Aorta (tissue), 5 donors: ENCODE measurements at places on chromosomes 2 and 18. TPM values are rescaled to one million over a fixed set of nuclear protein-coding genes. Genes with fewer than 3 reads are reported as not detected.

GRCh38 chr2:40105593-40105992 lies 326.5 kb upstream of the THUMPD2 start:
- no peak for DNase-seq

DNA sequence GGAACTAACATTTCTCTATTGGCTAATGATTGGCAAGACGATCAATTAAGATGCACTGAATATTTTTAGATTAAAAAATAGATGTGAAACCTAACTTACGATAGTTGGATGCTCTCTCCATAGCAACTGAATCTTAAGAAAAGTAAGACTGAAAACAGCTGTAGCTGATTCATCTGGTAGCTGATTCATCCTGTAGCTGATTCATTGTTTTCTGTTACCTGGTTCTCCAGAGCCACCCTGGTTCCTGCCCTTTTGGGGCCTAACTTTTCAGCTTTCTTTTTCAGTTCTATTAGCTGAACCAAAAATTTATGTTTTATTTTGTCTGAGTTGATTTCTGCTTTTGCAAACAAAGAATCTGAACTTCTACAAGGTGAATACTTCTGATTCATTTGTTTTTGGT lies 22.7 kb upstream of the SPR start:
- DNase-seq: no peak

DNA sequence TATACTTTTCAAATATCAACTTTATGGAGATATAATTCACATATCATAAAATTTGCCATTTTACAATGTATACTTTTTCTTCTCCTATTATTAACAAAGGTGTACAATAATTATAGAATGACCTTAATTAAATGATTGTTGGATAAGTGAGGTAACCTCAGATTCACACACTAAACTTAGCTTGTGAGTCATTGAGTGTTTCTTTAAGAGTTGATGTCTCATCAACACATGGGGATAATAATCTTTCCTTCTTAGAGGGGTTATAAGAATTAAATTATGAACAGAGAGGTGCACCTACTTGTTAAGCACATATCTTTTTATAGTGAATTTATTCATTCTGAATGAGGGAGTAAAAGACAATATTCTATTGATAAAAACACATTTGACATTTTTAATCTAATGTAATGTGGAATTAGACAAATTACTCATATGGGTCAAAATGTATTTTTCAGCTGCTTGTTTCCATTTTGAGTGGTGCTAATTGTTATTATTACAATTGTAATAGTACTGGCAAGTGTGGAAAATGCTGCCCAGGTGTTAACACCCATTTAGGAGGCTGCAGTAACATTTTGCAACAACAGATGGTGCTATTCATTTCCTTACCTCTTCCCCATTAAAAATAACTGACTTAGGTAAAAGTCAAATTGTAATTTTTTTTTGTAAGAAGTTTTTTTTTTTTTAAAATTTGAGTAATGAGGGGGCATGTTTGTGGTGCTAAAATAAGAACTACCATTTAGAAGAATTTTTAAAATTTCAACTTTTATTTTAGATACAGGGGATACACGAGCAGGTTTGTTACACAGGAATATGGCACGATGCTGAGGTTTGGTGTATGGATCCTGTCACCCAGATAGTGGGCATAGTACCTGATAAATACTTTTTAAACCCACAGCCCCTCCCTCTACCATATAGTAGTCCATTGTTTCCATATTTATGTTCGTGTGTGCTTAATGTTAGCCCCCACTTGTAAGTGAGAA lies 32.1 kb upstream of the DYNAP start:
- no peak for DNase-seq

- DNase-seq: no peak
Observed at GRCh38 chr2:43389581-43390466, 163.4 kb upstream of the ZFP36L2 start.

GRCh38 chr2:30225131-30225762 lies 6.1 kb upstream of the LBH start:
- no peak for DNase-seq

DNA sequence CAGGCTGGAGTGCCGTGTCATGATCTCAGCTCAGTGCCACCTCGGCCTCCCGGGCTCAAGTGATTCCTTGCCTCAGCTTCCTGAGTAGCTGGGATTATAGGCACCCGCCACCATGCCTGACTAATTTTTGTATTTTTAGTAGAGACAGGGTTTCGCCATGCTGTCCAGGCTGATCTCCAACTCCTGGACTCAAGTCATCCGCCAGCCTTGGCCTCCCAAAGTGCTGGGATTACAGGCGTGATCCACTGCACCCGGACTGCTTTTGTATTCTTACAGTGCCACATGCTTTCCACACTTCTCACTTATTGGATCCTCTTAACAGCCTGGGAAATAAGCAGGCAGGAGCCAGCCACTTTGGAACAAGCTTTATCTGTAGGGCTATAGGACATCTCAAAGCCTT lies 25.3 kb upstream of the BCL2L11 start:
- DNase-seq: no peak

DNA sequence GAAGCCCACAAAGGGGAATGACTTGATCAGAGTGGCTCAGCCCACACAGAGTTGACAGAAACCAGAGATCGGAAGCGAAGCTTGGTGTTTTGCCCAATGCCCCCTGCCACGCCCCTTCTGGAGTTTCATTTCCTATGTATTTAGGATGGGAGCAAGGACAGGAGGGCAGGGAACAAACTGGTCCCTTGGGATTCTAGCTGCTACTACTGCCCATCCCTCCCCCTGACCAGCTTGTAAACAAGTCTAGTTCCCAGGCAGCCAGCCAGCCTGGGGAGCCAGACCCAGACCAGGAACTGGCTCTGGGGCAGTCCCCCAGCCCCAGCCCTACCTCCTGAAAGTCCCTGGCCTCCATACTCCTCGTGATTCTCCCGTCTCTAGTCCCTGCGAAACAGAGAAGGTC lies 8.3 kb downstream of the WNT6 start:
- DNase-seq: no peak

DNA sequence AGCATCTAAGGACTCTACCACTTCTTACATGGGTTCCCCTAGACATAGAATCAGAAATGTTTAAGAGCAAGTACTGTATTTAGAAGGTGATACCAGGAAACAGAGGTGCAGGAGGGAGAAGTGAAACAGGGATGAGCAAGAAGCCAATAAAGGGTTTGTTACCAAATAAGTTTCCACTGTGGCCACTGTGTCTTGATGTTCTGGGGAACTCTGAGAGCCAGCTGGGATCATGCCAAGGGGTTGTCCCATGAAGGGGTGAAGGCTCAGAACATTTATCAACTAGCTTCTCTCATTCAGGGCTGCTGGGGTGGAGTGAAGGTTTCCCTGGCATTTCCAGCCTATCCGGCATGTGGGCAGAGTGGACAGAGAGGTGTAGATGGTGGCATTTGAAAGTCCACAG lies 147.1 kb upstream of the SH3BP4 start:
- DNase-seq: no peak

DNA sequence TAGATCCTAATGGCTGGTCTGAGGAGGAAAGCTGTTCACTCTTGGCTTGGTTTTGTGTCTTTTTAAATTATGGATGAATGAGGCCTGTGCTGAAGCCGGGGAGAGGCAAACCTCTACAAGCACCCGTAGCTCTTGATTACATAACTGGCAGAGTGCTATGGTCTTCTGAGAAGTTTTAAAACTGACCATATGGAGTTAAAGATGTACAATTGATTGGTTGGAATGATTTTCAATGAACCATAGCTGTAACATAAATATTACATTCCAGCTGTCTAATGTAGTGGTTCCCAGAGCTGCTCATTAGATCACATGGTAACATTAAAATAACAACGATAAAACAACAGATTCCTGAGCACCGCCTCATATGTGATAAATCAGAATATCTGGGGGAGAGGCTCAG lies 71.1 kb upstream of the MAP4K3 start:
- DNase-seq: no peak

DNA sequence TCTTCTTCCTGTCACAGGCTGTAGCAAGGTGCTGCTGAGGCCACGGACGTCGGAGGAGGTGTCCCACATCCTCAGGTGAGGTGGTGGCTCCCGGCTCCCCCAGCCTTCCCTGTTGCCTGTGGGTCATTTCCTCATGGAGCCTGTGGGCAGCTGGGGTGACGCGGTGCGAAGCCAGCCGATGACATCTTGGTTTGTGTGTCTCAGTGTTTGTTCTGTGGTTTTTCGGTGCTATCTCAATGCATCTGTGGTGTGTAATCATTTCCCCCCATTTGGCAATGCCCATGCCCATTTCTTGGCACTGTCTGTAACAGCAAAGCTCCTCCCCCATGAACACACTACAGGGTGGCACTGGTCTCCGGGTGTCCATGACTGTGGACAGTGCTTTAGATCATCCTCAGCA lies 6.6 kb downstream of the D2HGDH start:
- no peak for DNase-seq

- peak; percentile 49 for DNase-seq
Observed at GRCh38 chr2:18788592-18788991, 199.2 kb upstream of the NT5C1B start.

DNA sequence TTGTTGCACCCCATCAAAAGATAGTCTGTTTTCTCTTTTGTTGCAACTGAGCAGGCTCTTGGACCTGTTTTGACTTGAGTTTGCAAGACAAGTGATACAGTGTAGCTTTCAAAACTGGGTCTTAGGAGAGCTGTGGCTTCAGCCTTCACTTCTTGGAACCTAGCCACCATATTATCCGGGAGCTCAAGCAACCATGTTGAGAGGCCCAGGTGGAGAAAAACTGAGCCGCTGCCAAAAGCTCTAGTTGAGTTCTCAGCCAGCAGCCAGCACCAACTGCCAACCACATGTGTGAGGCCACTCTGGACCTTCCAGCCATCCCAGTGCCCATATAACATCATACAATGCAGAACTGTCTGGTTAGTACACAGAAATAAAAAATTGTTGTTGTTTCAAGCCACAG lies 5.4 kb downstream of the CACNB4 start:
- no peak for DNase-seq

The OTOF gene
- total RNA-seq: 0.24 TPM

The ABCB11 gene
- total RNA-seq: not detected

The SUCLG1 gene
- 44.7 TPM for total RNA-seq

The MC5R gene
- total RNA-seq: not detected

The AQP12B gene
- not detected for total RNA-seq

The OSBPL1A gene
- 43.2 TPM for total RNA-seq
